ENCODE measurements at places on chromosomes 7 and 10.

DNA sequence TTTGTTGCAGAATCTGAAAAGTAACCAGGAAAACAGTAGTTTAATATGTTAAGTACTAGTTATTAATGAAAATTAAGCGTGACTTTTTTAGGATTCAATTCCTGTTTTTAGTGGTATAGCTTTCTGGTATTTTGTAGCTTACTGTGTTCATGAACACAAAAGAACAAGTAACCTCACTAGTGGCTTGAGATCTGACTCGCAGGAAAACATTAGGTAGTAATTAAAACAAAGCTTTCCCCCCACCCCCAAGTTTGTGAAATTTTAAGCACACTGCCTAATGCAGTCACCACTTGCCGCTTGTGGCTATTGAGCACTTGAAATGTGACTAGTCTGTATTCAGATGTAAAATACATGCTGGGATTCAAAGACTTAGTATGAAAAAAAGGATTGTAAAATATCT lies 102.5 kb upstream of the RPA3 start:
- DNase-seq, result no peak

DNA sequence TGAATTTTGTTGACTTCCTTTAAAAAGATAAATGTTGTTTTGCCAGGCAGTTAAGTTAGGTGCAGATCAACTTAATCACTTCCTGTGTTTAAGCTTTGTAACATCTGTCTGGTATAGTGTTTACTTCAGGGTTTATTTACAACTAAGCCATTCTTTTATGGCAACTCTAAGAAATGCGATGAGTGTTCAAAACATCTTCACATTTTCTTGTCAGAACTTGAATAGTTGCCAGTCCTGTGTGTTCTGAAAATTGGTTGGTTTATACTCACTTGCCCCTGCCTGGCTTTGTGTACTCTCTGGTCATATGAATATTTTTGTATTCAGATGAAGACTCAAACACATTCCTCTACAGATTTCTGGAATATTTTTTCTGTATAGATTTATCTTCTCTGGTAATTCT lies 327.2 kb downstream of the MDFIC start:
- DNase-seq, result peak; percentile 42

DNA sequence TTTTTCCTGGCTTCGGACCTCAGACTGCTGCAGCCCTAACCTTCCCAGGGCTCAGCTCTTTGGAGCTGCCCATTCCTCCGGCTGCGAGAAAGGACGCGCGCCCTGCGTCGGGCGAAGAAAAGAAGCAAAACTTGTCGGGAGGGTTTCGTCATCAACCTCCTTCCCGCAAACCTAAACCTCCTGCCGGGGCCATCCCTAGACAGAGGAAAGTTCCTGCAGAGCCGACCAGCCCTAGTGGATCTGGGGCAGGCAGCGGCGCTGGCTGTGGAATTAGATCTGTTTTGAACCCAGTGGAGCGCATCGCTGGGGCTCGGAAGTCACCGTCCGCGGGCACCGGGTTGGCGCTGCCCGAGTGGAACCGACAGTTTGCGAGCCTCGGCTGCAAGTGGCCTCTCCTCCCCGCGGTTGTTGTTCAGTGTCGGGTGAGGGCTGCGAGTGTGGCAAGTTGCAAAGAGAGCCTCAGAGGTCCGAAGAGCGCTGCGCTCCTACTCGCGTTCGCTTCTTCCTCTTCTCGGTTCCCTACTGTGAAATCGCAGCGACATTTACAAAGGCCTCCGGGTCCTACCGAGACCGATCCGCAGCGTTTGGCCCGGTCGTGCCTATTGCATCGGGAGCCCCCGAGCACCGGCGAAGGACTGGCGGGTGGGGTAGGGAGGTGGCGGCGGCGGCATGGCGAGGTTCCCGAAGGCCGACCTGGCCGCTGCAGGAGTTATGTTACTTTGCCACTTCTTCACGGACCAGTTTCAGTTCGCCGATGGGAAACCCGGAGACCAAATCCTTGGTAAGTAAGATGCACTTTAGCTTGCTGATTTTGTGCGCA lies at the start of gene PLXDC2:
PLXDC2 (plus strand) TSS at position 22 of the 820 bp plus-strand sequence.
- no peak for DNase-seq

DNA sequence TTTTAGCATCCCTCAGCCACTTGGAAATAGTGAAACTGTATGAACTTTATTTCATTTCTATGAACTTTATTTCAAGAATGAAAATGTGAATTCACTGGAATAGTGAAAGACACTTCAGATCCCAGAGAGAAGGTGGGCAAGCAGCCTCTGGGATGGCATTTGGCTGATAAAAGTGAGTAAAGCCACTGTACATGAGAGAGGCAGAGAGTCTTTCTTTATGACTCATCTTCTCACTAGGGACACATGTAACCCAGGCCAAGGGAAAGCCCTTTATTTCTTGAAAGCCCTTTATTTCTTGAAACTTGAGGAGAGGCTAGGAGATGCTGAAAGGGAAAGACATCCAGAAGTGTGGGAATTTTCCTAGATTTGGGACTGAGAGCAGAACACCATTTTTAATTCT lies 148.9 kb upstream of the SMIM30 start:
- DNase-seq, result no peak

DNA sequence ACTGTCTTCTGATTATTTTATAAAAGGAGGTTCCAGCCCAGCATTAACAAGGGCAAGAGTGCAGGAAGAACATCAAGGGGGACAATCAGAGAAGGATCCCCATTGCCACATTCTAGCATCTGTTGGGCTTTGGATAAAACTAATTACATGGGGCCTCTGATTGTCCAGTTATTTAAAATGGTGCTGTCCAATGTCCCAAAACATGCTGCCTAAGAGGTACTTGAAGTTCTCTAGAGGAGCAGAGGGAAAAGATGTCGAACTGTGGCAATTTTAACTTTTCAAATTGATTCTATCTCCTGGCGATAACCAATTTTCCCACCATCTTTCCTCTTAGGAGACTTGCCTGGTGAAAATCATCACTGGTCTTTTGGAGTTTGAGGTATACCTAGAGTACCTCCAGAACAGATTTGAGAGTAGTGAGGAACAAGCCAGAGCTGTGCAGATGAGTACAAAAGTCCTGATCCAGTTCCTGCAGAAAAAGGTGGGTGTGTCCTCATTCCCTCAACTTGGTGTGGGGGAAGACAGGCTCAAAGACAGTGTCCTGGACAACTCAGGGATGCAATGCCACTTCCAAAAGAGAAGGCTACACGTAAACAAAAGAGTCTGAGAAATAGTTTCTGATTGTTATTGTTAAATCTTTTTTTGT lies 2.3 kb downstream of the IL6 start:
- no peak for DNase-seq

- DNase-seq, result no peak
Measured at GRCh38 chr7:31146030-31146429, 93.9 kb downstream of the ADCYAP1R1 start.

GRCh38 chr7:157739031-157739430 lies 402.2 kb downstream of the DNAJB6 start:
- no peak for DNase-seq
